ENCODE measurements at places on chromosomes 5 and 9. TPM values are rescaled to one million over a fixed set of nuclear protein-coding genes. Genes with fewer than 3 reads are reported as not detected.

DNA sequence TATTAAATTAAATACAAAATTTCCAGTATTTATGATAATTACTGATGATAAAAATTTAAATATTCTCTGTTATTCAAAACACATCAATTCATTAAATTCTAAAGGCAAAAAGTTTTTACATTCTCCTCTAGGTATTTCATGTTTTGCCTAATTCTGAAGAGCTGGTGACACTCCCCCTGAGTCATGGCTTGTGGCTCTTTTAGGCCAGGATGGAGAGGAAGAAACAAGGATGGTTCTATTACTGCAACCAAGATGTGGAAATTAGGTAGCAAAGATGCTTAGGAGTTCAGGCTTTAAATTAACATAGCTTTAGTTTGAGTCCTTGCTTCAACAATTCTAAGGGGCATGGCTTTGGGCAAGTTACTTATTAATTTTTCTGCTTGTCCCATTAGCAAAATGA lies 1295.8 kb downstream of the EFNA5 start:
- DNase-seq: no peak

- no peak for DNase-seq
Observed at GRCh38 chr5:92676215-92677165, 904.5 kb downstream of the NR2F1-AS1 start.

- DNase-seq: no peak
Observed at GRCh38 chr5:177357459-177358351, at the start of gene RGS14. TSS of gene RGS14 (plus strand) at chr5:177357924. CDS start at chr5:177358025, 101 bp downstream.

DNA sequence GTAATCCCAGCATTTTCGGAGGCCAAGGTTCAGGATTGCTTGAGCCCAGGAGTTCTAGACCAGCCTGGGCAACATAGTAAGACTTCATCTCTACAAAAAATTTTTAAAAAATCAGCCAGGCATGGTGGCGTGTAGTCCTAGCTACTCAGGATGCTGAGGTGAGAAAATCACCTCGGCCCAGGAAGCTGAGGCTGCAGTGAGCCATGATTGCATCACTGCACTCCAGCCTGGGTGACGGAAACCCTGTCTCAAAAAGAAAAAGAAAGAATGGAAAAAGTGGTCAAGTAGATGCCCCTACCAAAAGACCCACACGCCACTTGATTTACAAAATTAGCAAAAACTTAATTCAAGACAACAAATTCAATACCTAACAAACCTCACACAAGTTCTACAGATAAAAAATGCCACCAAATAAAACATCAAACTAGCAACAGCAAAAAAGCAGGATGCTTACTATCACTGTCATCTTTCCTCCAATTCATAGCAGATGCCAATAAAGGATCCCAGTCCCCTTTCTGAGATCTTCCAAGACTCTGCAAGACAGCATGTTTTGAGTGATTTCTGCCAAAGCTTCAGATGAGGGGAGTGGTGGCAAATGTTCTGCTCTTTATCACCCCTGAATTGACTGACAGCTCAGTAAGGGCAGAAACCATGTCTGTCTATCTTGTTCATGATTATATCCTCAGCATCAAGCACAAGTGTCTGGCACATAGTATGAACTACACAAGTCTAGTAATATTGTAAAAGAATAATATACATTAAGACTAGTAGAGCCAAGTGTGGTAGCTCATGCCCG lies 34.2 kb upstream of the TESK1 start:
- DNase-seq: no peak

DNA sequence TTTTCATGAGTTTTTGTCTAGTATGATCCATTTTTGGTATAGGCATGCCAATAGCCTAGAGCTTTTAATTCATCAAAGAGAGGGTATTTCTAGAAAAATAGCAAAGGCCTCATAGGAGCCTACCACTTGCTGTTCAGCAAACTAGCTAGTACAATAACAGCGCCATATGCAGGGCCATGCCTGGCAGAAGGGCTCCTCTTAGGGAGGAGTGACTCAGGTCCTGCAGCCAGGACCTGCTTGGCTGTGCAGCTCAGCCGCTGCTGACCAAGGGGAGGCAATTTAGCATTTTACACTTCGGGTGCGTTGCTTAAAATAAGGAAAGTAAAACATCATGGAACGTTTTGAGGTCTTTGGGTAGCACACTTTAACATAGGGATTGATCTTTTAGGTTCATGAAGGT lies 100.6 kb downstream of the TRIO start:
- no peak for DNase-seq

GRCh38 chr9:118414676-118415075 lies 710.5 kb downstream of the TLR4 start:
- no peak for DNase-seq

GRCh38 chr5:17748941-17749340 lies 114.7 kb downstream of the TAF11L14 start:
- DNase-seq: no peak

DNA sequence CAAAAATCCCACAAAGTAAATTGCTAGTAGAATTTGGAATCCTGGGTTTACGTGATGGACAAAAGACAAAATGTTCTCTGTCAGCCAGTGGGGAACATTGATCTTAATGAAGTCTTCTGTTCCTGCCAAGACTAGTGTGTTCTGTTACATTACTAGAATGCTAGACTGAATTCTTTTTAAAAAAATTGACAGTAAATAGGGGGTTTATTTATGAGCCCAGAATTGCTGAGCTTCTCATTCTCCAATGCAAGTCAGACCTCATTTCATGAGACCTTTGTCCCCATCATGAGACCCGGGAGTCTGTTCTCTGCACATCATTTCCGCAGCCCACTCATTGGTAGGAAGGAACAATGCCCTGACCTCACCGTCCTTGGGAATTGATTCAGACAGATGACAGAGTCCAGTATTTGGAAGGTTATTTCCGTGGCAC lies 173.8 kb upstream of the OTULINL start:
- no peak for DNase-seq

DNA sequence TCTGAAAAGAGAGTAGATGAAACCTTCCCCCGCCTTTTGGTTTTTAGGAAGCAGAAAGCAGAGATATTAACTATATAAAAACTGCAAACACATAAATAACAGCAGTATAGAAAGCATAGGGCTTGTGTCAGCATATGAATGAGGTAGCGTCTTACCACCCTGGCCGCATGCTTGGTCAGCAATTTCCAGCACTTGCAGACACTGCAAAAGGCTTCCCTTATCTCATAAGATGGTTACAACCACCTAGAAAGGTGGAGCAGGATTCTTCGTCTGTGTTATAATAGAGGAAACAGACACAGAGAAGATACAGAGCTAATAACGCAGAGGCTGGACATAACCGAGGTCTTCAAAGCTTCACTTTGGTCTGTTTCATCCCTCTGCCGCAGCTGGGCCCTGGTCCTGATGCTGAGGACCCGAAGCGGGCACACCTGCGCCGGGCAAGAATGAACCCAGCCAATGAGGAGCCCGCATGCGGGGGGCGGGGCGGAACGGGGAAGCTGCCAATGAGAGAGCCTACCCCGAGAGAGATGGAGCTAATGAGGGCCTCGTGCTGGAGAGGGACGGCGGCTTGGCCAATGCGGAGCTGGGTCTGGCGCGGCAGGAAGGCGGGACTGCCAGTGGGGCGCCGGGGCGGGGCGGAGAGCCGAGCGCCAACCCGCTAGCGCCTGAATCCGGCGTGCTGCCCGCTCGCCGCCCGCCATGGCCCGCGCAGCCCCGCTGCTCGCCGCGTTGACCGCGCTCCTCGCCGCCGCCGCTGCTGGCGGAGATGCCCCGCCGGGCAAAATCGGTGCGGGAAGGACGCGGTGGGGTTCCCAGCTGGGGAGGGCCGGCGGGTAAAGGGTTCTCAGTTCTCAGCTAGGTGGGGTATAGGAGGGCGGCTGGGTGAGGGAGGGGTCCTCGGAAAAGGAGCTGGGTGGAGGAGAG lies at the start of gene PCYOX1L:
Gene PCYOX1L, plus strand, starts transcription at position 677 of the 924 bp plus-strand sequence. Its CDS starts 23 bp downstream, at position 700.
- peak; percentile 98 for DNase-seq

DNA sequence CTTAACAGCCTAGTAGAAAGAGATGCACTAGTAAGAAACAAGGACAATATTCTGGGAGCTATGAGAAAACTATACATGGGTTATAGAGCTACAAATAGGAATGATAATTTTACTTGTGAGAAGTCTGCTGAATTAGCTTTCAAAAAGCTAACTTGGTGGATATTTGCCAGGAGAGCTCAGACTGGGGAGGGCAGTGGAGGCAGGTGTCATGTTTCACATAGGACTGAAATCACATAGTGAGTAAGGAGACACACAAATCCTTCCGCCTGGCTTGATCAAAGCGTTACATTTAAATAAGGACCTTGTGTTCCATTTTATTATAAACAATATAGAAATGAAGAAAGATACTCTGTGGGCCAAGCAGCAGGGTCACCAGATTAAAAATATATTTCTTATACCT lies 235.0 kb downstream of the ISL1 start:
- no peak for DNase-seq

- DNase-seq: no peak
Observed at GRCh38 chr9:83182071-83182470, 119.1 kb upstream of the RASEF start.

- DNase-seq: no peak
Observed at GRCh38 chr9:137832191-137832700, 45.3 kb upstream of the CACNA1B start.

DNA sequence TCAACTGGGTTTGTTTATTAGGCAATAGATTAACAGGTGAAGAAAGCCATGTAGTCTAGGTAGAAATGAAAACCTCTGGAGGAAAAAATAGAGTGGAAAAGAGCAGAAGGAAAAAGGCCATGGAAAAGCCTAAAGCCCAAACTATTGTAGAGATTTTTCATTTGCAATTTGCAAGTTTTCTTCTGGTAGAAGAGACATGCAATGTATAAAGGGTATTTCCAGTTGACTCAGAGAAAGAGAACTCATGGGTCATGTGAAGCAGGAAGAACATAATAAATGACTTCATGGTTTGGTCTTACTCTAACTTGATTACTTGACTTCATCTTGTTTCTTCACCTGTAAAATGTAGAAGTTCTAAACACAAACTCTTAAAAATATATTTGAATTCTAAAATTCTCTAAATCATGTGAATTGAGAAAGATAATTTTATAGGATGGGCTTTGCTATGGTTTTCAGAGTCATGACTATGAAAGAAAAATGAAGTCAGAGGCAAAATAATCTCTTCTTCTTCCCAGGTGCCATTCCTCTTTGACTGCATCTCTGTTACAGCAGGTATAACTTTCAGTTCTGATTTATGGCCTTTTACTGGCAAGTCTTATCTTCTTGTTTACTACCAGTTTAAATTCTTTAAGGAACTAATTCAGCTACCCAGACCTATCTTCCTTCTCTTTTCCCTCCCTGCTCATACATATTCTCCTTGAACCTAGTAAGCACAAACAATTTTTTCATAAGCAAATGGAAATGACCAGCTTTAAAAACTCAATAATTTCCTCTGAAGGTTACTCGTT lies 47.7 kb upstream of the TMC1 start:
- no peak for DNase-seq

DNA sequence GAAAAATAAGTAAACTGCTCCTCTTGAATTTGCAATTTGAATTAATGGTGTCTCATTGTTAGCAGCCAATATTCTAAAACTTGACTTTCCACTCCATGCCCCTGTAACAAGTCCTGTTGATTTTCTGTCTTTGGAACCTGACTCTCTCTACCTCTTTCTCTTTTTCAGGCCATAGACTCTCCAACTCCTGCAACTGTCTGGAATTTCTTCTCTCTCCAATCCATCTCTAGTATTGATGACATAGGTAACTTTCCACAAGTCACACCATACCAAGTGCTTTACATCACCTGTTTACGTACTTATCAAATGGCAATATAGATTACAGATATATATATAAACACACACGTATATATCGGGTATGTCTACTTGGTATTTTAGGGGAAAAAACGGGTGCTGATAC lies 923 bp downstream of the C5orf34 start:
- DNase-seq: no peak

GRCh38 chr5:35668319-35668718 lies 50.7 kb downstream of the SPEF2 start:
- no peak for DNase-seq

DNA sequence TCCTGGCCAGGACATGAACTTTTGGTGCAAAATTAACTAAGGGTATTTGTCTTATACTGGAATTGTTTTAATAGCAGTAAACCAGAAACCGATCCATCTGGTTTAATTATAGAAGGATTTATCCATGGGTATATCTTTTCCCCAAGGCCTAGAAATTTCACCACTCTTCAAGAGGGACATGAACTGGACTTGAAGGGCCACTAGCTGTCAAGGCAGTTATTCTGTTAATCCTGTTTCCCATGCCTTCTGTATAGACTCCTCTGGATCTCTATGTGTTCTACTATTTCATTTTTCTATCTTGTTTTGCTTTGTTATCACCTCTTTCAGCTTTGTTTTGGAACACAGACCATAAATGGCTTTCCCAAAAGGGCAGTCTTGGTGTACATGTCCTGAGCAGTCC lies 467.6 kb downstream of the KIF4B start:
- peak; percentile 37 for DNase-seq

DNA sequence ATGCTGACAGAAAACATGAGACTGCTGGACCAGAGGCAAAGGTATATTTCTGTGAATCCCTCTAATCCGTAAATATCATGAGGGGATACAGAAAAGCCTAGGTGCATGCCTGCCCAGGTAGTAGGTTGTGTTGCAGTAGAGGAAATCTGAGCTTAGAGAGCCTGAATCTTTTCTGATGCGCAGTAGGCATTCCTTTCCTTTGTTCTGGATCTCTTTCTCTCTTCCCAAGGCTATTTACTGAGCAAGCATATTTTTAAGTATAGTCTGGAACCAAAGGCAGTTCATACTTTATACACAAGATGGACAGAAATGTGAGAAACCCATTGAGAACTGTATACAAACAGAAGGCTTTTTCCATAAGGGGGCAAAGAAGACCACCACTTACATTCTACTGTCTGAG lies 359.3 kb downstream of the TMEM161B start:
- no peak for DNase-seq

- DNase-seq: no peak
Observed at GRCh38 chr5:146395193-146395592, 51.9 kb upstream of the TCERG1 start.

- DNase-seq: no peak
Observed at GRCh38 chr5:40165789-40166728, 513.7 kb upstream of the PTGER4 start.

DNA sequence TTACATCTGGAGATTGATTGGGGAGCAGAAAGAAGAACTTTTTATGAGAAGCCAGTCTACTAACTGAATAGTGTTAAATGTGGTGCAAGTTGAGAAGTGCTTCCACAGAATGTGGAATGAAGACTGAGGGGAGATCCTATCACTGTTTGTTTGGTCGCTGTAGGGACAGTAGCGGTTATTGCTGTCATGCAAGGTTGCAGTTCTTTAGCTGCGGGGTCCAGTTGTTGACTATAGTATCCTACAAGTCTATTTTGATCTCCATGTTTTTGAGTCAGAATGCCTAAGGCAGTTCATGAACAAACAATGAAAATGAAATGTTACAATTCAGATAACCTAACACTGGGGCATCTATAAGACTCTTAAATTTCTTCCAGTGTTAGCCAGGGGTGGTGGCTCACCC lies 45.3 kb upstream of the PDZD2 start:
- no peak for DNase-seq

GRCh38 chr5:134138416-134139376 lies 24.2 kb downstream of the TCF7 start:
- peak; percentile 77 for DNase-seq

GRCh38 chr5:155128786-155129512 lies 115.4 kb downstream of the KIF4B start:
- no peak for DNase-seq

The COL5A1 gene
- 75.2 TPM for total RNA-seq

The TXNDC8 gene
- not detected for total RNA-seq

The POU5F2 gene
- total RNA-seq: 2.5 TPM

The SLC25A2 gene
- not detected for total RNA-seq

The FOXD4L5 gene
- not detected for total RNA-seq

The DIRAS2 gene
- total RNA-seq: not detected

Measured in esophagus muscularis mucosa (tissue), 4 donors.